NCI-H748 treated with DMSO at 0.1 percent for 48 hours (cell line): ENCODE measurements at places on chromosomes 13 and 19.
A peak's percentile ranks its signal among the peaks of the same experiment; 100 is the strongest.

DNA sequence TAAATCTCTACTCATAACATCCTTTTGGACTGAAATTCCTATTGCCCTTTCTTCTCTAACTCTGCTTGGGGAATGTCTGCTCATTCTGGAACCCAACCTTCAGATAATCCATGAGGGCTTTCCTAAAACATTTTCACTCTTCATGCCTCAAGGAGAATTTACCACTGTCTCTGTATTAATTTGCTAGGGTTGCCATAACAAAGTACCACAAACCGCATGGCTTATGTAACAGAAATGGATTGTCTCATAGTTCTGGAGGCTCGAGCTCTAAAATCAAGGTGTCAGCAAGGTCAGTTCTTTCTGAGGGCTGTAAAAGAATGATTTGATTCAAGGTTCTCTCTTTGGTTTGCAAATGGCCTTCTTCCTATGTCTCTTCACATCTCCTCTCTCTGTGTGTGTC is 209.7 kb downstream of the LACC1 start:
- no peak for DNase-seq

GRCh38 chr19:6125571-6125989 is 9.9 kb upstream of the ACSBG2 start:
- peak; percentile 68 for DNase-seq

- DNase-seq, result no peak
These were observed 886 bp downstream of the CRLF1 start for GRCh38 chr19:18605546-18606280.

DNA sequence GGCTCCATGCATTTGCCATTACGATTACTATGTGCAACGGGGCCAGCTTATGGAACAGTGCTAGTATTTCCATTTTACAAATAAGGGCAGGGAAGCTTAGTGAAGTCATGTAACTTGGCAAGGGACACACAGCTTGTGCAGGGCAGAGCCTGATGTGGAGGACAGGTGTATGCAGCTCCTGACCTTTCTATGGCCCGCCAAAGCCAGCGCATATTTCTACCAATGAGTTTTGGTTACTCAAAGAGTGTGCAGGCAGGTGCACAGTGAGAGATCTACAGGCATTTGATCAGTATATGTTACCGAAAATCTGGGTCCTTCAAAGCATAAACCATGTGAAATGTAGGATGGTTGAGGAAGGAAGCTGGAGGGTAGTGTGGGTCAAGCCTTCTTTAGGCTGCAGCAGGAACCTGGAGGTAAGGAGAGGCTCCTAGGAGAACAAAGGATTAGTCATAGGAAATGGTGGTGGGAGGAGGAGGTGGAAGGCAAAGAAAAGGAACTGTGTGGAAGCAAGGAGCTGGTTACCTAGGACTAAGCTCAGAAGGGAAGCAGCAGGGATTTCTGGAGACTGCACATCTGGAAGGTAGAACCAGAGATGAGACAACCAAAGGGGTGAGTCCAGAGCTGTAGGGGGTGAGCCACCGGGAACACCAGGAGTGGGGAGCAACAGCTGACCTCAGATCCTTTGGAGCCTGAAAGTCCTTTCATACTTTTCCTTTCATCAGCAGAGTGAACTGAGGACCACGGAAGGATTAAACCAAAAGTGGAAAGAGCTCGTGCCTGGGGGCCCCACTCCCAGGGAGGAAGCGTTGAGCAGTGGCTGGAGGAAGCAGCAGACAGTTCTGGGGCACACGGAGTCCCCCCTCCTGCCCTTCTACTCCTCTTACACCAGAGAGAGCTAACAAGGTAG is 4.2 kb upstream of the PDX1 start:
- no peak for DNase-seq

DNA sequence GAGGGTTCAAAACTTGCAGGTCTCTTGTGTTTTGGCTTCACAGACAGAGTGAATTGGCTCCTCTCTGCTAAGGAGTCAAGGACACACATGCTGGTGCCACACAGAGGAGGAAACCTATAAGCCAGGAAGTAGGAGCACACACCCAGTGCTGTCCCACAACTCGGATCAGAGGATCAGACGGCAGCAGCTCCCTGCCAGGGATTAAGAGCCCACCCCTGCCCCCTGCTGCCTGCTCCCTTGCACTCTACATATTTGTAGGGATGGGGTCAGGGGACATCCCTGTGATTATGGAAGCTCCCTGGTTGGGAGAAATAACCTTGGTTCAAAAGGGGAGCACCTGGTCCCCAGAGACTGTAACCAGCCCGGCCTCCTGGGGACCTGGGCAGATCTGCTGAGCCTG is 77.5 kb upstream of the CLDN10 start:
- DNase-seq, result no peak

DNA sequence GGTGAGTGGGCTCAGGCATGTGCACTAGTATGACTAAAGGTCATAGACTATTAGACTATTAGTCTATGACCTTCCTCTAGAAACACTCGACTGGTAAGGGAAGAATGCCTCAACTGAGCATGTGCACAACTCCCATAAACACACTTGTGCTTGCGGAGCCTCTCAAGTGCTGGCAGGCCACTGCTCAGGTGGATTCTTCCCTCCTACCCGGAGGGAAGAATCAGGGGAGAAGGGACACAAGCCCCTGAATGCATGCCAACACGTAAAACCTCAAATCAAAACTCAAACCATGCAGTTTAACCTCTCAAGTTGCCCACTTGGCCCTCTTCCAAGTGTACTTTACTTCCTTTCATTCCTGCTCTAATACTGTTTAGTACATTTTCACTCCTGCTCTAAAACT is 287.6 kb upstream of the SGCG start:
- no peak for DNase-seq

DNA sequence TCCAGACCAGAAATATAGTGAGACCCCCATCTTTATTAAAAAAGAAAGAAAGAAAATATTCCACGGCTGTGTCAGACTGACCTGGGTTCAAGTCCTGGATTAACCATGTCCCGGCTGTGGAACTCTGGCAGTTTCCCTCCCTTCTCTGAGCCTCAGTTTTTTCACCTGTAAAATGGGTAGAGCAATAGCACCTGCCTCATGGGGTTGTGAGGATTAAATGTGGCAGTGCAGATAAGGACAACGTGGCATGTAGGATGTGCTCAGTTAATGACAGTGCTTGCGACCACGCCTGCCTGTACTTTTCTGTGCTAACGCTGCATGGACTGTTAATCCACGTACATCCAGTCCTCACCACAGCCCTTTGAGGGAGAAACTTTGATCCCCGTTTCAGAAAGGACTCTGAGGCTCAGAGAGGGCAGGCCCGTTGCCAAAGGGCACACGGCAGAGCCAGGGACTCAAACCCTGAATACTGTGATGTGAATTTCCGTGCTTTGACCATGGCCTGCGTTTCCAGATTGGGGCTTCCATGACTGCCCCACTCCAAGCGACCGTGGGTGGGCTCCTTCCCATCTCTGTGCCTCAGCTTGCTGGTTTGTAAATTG is 16.1 kb downstream of the SBK2 start:
- no peak for DNase-seq

- DNase-seq, result no peak
These were observed 129.5 kb downstream of the CYSLTR2 start for GRCh38 chr13:48783181-48783630.

DNA sequence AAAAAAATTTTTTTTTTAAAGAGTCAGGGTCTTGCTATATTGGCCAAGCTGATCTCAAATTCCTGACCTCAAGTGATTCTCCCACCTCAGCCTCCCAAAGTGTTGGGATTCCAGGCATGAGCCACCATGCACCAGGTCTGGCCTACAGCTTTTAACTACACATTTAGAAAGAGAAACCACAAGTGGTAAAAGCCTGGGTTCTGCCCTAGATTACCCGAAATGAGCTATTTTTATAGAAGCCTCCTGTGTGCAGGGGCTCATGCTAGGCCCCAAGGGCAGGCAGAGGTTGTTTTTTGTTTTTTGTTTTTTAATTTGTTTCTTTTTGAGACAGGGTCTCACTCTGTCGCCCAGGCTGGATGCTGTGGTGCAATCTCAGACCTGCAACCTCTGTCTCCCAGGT is 14.0 kb upstream of the MYADM start:
- no peak for DNase-seq

GRCh38 chr13:101627556-101627943 is 175.1 kb downstream of the ITGBL1 start:
- no peak for DNase-seq

GRCh38 chr19:6711605-6712004 is 8.8 kb downstream of the C3 start:
- DNase-seq, result no peak

- DNase-seq, result no peak
These were observed 32.6 kb downstream of the TFDP1 start for GRCh38 chr13:113616991-113617749.

DNA sequence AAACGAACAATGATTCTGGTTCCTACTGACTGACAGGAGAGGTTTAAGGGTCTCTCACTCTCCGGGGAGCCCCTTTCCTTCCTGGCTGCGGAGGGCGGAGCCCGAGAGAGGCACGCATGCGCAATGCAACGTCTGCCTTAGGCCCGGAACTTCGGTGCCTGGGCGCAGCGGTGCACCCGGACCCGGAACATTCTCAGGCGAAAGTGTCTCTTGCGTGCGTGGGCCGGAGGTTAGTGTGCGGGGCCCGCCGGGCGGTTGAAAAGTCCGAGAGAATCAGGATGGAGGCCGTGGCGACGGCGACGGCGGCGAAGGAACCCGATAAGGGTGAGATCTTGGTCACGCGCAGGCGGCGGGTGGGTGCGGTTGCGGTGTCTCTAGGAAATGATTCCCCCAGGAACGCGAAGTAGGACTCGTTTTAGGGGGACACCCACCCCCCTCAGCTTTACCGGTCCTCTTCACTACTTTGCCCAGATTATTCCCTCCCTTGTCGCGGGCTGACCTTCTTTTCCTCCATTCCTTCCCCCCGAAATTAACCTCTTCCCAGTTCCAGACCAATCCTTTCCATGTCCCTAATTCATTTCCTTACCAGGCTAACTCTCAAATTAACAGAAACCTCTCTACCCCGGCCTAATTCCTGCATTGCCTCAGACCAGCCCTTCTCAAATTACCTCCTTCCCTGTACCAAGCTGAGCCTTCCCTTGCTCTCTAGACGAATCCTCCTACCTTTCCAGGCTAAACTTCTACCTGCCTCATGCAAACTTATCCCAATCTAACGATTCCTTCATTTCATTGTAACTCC is at the start of gene CCDC97:
CCDC97 (plus strand) TSS at position 140 of the 799 bp plus-strand sequence; CDS start at position 279, 139 bp downstream.
- DNase-seq, result peak; percentile 88

- no peak for DNase-seq
These were observed 45.1 kb upstream of the FARP1 start for GRCh38 chr13:98097749-98098148.

- no peak for DNase-seq
These were observed 1444.1 kb downstream of the SLITRK5 start for GRCh38 chr13:89115307-89115706.

GRCh38 chr19:32415669-32416068 is 10.1 kb downstream of the DPY19L3 start:
- no peak for DNase-seq

DNA sequence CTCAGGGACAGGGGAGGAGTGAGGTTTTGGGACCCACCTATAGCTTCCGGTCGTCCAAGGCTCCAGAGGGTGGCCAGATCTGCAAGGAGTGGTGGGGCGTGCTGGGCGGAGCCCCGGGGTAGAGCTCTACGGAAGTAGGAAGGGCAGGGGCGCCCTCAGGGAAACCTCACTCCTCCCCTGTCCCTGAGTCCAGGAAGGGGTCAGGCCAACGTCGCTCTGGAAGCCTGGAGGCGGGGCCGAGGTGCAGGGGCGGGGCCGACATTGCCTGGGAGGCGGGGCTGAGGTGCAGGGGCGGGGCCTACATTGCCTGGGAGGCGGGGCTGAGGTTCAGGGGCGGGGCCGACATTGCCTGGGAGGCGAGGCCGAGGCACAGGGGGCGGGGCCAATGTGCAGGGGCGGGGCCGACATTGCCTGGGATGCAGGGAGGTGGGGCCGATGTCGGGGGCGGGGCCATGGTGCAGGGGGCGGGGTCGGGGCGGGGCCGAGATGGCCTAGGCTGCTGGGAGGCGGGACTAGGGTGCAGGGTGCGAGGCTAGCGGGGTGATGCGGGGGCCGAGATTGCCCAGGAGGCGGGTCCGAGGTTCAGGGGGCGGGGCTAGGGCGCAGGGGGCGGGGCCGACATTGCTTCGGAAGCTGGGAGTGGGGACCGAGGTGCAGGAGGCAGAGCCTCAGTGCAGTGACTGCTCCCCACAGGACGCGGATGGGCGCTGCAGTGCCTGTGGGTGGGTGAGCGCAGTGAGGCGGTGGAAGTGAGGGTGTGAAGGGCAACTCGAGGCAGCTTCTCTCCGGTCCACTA is 4.9 kb upstream of the PALM start:
- no peak for DNase-seq

DNA sequence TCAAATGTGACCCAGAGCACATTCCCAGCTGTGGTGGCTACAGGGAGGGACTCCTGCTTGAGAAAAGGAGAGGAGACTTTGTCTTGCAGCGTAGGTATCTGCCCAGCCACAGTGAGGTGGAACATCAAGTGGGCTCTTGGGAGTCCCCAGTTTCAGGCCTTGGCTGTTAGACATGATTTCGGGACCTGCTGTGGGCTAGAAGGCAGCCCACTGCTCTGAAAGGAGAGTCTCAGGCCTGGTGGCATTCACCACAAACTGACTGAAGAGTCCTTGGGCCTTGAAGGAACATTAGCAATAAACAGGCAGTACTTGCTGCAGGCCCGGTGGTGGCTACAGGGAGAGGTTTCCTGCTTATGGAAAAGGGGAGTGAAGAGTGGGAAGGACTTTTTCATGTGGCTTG is 61.8 kb upstream of the TEX29 start:
- no peak for DNase-seq

GRCh38 chr19:1765232-1765903 is 12.1 kb downstream of the ONECUT3 start:
- DNase-seq, result no peak

DNA sequence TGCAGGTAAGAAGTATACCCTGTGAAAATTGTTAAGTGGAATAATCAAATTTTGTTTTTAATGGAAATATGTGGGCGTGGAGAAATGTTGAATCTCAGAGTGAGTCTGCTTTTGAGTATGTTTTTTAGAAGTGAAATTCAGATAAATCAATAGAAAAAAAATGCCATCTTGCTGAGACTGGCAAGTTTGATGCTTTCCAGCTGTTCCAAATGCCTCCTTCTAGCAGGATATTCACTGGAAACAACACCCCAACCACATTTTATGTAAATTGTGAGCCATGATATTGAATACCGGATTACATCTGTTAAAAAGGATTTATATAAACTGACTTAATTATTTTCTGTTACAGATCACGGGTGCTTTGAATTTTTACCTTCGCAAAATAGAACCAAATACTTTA is 115.4 kb downstream of the ITGBL1 start:
- DNase-seq, result no peak

DNA sequence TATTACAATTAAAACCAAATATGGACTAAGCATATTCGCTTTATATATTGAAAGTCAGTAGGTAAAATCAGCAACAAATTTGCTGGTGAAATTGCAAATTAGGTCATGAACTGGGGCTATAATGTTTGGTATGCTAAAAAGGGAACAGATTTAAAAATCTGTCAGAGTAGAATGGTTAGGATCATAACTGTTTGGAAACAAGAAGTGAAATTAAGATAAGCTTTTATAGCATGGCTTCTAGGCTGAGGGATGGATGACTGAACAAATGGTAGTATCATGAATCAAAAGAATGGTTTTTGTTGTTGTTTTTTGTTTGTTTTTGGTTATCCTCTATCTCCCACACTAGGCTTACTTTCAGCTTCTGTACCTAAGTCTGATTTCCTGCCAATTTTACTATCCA is 1090.4 kb downstream of the PCDH9 start:
- no peak for DNase-seq

- DNase-seq, result no peak
These were observed 72.5 kb upstream of the KCTD15 start for GRCh38 chr19:33724021-33724720.

GRCh38 chr13:39531646-39532045 is 71.3 kb downstream of the LHFPL6 start:
- DNase-seq, result no peak
